ENCODE measurements at places on chromosomes 5 and 9. TPM values are rescaled to one million over a fixed set of nuclear protein-coding genes. Genes with fewer than 3 reads are reported as not detected.

The C1QTNF3 gene
- 3.2 TPM for total RNA-seq

The MED27 gene
- total RNA-seq, result 21.7 TPM

The SUSD3 gene
- 1.5 TPM for total RNA-seq

The PCDHB10 gene
- total RNA-seq, result 2.1 TPM

- no peak for DNase-seq
These were observed 7.6 kb upstream of the ALDH1A1 start for GRCh38 chr9:72960446-72960845.

- no peak for DNase-seq
These were observed 1.6 kb downstream of the TSLP start for GRCh38 chr5:111072949-111073682.

- no peak for DNase-seq
These were observed 15.0 kb downstream of the TBC1D2 start for GRCh38 chr9:98240475-98240874.

GRCh38 chr5:54581831-54582548, 64.4 kb downstream of the SNX18 start:
- no peak for DNase-seq

DNA sequence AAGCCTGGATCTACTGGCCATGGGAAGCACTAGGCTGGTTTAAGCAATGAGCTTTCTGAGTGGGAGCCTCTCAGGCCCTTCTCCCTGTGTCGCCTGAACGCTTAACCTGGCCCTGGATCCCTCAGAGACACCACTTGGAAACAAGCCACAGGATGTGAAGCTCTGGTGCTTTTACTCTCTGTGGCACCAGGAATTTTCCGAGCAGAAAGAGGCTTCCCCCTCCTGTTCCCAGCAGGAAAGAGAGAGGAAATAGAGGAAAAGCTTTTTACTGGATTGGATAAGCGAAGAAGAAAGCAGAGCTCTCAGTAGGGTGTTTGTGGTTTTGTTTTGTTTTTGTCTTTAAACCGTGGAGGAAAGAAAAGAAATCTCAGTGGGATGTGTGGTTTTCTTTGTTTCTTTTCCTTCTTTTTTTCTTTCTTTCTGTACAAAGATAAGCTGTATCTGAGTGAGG, 34.5 kb downstream of the COL15A1 start:
- DNase-seq, result no peak

DNA sequence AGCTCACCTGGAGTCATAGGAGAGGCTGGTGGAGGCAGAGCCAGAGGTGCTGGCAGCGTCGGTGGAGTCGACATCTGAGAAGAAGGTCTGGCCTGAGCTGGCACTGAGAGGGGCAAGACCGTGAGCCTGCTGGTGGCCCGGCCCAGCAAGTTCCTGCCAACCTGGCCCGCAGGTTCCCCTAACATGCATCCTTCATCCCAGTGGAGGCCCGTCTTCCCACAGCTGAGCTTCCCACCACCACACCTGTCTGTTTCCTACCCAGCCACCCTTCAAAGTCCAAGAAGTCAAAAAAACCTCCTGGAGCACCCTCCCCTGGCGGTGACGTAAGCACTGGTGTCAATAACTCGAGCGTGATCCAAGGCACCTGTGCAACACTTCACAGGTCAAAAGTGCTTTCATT, 16.9 kb downstream of the PHF19 start:
- no peak for DNase-seq
